ENCODE measurements at places on chromosomes 3 and 15.

GRCh38 chr15:28914046-28914445 lies 28.3 kb downstream of the APBA2 start:
- DNase-seq: peak; percentile 19
- peaks cover 4% of the 10 kb centered on the region for H3K4me1 ChIP-seq
- H3K27me3 ChIP-seq: no peaks in the 10 kb centered on the region

- H3K27ac ChIP-seq: no peak overlapping the region
- H3K4me3 ChIP-seq: no peak overlapping the region
- no peaks in the 10 kb centered on the region for H3K4me1 ChIP-seq
- H3K36me3 ChIP-seq: no peaks in the 10 kb centered on the region
- peaks cover 25% of the 10 kb centered on the region for H3K27me3 ChIP-seq
These were observed 144.2 kb upstream of the SOX2 start for GRCh38 chr3:181567311-181568075.

DNA sequence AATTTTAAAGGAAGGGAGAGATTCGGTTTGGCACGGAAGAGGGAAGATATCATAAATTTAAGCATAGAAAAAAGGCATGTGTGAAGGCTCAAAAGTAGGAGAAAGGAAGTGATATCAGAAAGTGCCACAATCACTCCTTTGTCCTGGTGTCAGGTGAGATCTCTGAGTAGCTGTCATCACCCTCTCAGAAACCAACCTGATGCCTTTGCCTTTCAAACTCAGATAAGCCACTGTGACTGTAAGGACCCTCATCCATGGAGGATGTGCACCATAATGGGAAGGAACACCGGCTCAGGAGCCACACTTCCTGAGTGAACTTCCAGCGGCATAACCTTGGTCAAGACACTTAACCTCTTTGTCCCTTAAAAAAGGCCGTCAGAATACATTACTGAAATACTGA lies 318.7 kb upstream of the SEMA6D start:
- no peak overlapping the region for H3K4me3 ChIP-seq
- no peaks in the 10 kb centered on the region for H3K4me1 ChIP-seq
- H3K27ac ChIP-seq: no peak overlapping the region
- DNase-seq: no peak
- H3K27me3 ChIP-seq: peaks cover 7% of the 10 kb centered on the region
- no peaks in the 10 kb centered on the region for H3K36me3 ChIP-seq

DNA sequence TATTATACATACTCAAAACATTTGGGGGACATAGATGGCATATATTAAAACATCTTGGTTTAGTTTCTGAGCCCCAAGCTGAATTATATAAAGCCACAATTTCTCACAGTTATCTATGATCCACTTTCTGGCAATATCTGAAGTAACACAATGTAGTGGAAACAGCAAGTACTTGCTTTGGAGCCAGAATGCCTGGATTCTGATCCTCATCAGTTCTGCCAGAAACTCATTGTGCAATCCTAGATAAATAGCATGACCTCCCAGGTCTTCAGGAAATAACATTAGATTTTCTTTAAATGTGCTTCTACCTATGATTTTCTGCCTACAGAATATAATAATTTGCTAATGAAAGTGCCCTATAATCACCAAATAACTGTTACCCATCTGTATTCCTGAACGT lies 544.9 kb downstream of the NAALADL2 start:
- H3K27ac ChIP-seq: no peak overlapping the region
- H3K4me3 ChIP-seq: no peak overlapping the region
- H3K36me3 ChIP-seq: no peaks in the 10 kb centered on the region
- no peaks in the 10 kb centered on the region for H3K4me1 ChIP-seq

GRCh38 chr15:67685008-67685599 lies 140.2 kb upstream of the SKOR1 start:
- no peak for DNase-seq
- no peaks in the 10 kb centered on the region for H3K4me1 ChIP-seq
- no peak overlapping the region for H3K4me3 ChIP-seq
- peaks cover 14% of the 10 kb centered on the region for H3K36me3 ChIP-seq
